ENCODE measurements at places on chromosomes 13 and 19.
A peak's percentile ranks its signal among the peaks of the same experiment; 100 is the strongest.

DNA sequence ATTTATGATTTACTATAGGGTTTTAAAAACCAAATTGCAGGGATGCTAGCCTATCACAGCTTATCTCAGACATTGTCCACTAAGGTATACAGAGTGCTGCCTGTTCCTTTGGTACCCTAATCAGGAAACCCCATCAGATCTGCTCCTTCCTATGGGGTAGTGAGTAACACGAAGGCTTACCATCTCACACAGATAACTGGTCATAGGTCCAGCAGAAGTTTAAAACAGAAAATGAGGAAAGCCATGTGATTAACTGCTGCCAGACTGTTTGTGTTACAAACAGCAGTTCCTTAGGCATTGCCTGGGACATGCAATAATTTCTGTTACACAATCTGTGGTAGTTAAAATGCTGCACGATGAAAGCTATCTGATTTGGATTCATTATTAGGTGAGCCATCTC lies 53.5 kb upstream of the ALOX5AP start:
- no peak for DNase-seq

DNA sequence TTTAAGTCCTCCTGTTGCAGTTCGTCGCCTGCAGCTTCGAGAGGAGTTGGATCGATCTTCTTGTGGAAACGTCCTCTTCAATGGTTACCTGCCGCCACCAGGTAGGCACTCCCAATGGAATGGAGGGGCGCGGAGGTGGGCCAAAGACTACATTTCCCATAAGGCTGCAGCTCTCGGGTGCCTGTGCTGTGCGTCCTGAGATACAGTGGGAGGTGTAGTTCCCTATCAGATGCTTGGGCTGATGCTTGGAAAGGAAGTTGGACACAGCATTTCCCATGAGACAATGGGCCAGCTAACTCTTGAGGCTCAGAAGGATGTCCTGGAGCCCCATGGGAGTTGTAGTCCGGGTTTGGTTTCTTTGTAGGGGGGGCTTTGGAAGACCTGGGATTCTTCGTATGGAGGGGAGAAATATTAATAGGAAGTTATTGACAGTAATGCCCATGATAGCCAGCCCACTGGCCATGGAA lies 1.8 kb downstream of the SHKBP1 start:
- peak; percentile 87 for DNase-seq

GRCh38 chr13:49245101-49245500 lies 2.6 kb upstream of the CDADC1 start:
- no peak for DNase-seq

DNA sequence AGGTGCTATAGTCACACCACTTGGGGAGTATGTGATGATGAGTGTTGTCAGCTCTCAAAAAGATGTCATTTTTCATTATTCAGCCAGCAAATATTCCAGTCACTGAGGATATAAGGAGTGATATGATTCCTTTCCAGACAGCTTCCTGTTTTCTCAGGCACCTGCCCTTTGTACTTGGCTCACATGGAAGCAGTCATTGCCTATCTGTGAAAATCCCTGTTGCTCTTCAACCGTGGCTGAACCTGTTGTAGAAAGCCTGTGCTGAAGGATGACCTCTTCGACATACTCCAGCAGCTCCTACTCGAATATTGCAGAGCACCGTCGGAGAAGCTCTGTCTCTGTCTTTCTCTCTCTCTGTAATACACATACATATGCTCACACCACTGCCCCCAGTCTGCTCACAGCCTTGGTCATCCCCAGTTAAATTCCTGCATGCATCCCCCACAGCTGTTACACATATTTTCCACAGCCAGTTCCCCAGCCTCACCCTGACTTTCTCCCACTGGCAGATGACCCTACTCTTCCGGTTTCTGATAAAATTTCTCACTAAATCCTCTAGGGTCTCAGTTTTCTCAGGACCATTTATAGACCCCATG lies 204.2 kb upstream of the ARGLU1 start:
- DNase-seq: no peak

DNA sequence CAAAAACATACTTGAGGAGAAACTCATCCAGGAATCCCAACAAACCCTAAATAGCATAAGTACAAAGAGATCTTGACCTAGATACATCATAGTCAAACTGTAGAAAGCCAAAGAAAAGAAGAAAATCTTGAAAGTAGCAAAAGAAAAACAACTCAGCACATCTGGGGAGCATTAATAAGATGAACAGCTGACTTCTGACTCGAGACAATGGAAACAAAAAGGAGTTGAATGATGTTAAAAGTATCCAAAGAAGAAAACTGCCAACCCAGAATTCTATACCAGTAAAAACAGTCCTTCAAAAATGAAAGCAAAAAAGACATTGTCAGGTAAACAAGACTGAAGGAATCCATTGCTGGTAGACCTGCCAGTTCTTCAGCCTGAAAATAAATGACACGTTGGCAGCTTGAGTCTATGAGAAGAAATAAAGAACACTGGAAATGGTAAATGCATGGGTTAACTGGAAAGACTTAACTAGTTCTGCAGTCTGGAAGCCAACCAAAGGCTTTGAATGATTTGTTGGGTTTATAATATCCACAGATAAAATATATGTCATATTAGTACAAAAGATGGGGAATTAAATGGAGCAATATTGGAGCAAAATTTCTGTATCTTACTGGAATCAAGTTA lies 46.8 kb downstream of the TSSK6 start:
- DNase-seq: no peak

DNA sequence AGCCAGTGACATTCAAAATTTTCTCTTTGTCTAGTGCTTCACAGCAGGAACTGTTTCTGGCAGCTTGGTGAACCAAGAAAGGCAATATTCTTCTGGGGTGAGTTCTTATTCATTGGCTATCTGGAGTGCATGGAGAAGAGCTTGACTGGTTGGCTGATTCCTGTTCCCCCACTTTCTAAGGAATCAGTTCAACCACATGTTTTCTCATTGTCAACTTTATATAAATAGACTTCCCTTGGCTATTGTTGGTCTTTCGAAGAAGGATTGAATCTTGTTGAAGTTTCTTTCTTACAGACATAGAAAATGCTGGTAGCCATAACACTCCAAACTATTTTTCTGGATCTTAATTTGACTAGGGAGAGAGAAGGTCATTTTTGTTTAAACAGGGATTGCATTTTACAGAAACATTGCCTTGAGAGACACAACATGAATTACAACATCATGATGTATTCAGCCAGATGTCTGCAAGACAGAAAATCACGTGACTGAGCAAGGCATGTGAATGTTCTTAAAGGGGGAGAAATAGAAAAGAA lies 85.2 kb downstream of the EDNRB start:
- no peak for DNase-seq

All from hematopoietic multipotent progenitor cell treated with erythropoietin and hydrocortisone succinate and interleukin-3 and kit ligand, for 8 days (in vitro differentiated cells).